ENCODE measurements at places on chromosomes 4 and X.
A peak's percentile ranks its signal among the peaks of the same experiment; 100 is the strongest.

GRCh38 chr4:76087007-76087769 lies 12.7 kb downstream of the ART3 start:
- peak; percentile 82 for DNase-seq

GRCh38 chr4:6229671-6230501 lies 29.5 kb upstream of the JAKMIP1 start:
- no peak for DNase-seq

DNA sequence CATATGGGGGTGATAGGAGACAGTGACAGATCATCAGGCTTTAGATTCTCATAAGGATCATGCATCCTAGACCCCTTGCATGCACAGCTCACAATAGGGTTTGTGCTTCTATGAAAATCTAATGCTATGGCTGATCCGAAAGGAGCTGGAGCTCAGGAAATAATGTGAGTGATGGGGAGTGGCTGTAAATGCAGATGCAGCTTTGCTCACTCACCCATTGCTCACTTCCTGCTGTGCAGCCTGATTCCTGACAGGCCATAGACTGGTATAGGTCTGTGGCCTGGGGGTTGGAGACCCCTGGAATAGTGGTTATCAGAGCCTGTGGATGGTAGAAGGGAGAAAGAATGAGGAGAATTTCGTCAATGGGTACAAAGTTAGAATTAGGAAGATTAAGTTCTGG lies 2751.1 kb downstream of the ARAP2 start:
- DNase-seq: no peak

DNA sequence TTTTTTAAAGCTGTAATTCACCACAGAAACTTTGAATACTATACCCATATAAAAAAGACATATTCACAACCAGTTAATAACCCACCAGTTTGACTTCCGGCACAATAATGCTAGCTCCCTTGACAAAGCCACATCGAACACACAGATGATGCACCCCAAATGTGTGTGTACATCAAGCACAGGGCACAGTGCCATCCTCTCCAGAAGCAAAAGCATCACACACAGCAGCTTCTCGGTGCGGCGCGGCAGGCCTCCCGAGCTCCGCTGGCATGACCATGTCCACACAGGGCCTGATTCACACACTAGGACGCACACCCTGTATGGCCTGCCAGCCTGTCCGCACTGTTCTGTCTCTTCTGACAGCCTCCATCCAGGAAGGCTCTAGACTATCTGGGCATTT lies 88.0 kb downstream of the LEF1 start:
- DNase-seq: no peak

GRCh38 chr4:183797445-183798300 lies 107.4 kb upstream of the STOX2 start:
- DNase-seq: no peak

DNA sequence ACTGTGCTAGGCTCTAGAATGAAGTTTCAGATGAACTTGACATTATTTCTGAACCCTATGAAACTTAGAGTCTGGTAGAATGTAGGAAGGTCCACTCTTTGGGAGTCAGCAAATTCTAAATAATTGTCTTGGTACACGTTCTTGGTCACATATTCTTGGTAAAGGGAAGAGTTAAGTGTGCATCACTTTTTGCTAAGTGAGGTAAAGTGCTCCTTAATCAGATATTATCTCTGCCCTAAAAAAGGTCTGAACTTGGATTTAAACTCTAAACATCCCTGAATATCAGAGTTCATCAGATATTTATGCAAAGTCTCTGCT lies 7.2 kb downstream of the OCIAD2 start:
- no peak for DNase-seq

- DNase-seq: no peak
Observed at GRCh38 chr4:54568184-54568583, 89.6 kb upstream of the KIT start.

DNA sequence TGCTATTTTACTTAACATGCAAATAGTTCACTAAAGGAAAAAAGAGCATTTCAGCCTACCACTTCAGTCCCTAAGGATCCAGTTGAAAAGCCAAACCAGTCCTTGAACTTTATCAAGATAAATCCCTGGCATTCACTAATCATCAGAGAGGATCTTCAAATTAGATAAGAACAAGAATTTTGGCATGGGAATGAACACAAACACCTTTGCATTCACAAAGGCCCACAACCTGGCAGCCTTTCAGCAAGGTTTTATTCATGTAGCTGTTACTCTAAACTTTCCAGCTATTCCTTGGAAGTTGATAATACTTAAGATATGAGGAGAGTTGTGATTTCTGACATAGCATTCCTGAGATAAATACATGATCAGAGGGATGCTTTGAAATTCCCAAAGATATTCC lies 193.4 kb downstream of the LRBA start:
- DNase-seq: no peak

DNA sequence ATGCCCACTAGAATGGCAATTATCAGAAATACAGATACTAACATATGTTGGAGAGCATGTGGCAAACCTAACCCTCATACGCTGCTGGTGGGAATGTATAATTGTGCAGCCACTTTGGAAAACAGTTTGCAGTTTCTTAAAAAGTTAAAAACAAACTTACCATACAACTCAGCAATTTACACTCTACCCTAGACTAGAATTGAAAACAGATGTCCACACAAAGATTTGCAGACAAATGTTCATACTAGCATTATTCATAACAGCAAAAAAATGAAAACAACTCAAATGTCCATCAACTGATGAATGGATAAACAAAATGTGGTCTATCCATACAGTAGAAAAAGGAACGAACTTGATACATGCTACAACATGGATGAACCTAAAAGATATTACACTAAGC lies 64.4 kb downstream of the SLC9A7 start:
- DNase-seq: no peak

DNA sequence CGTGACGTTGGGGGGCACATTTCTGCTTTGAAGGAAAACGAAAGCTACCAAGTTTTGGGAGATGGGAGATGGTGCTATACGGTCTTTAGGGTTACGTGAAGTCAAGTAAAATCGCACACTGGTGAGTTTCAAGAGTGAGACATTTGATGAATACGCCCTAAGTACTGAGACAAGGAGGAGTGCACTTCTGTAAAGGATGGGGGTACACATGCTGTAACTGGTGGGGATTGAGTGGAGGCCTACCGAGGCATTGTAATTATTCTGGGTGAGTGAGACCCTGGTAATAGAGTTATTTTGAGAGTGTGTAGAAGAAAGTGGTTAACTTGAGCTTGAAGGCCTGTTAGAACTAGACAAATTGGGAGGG lies 536 bp downstream of the SH3BGRL start:
- no peak for DNase-seq

- DNase-seq: no peak
Observed at GRCh38 chrX:123807835-123808416, 51.9 kb upstream of the XIAP start.

- no peak for DNase-seq
Observed at GRCh38 chr4:54954656-54955388, 170.6 kb downstream of the KDR start.

DNA sequence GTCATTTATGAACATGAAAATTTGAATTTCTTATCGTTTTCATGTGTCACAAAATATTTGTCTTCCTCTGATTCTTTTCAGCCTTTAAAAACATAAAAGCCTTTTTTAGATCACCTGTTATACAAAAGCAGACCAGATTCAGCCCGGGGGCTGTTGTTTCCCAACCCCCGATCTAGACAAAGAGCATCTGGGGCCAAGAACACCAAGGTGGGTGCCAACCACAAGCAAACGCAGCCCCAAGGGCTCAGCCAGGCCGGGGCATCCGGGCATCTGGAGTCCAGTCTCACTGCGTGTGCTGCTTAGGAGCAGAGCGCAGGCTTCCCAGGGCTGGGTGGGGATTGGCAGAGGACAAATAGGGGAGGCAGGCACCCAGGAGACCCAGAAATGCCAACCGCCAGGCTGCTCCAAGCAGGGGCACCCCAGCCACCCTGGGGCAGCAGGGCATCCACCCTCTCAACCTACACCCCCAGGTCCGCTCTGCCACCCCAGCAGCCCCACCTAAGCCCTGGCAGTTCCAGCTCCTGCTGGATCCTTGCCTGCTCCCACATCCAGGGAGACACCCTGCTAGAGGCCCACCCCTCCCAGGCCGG lies 78.0 kb downstream of the HMX1 start:
- no peak for DNase-seq

GRCh38 chr4:21102667-21103066 lies 402.4 kb downstream of the PACRGL start:
- no peak for DNase-seq

- no peak for DNase-seq
Observed at GRCh38 chrX:2898846-2899512, 30.2 kb downstream of the ARSD start.

GRCh38 chrX:39874202-39874816 lies 223.4 kb downstream of the BCOR start:
- no peak for DNase-seq

GRCh38 chrX:68375803-68376202 lies 57.5 kb downstream of the OPHN1 start:
- DNase-seq: no peak

DNA sequence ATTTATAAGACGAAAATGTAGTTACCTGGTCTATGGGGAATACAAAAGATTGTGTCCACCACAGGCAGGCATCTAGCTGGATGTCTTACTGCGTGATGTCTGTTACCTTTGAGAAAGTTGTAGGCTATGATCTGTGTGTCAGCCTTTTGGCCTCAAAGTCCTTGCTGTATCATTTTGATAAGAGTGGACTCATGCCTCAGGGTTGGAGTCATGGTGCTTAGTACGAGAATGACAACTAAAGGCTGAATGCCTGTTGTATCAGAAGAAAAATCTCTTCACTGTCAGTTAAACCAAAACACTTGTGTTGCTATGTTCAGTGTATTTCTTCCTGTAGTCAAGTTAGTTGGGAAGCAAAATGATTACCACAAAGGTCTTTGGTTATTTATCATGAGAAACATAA lies 226.2 kb downstream of the ARHGAP10 start:
- DNase-seq: peak; percentile 15

DNA sequence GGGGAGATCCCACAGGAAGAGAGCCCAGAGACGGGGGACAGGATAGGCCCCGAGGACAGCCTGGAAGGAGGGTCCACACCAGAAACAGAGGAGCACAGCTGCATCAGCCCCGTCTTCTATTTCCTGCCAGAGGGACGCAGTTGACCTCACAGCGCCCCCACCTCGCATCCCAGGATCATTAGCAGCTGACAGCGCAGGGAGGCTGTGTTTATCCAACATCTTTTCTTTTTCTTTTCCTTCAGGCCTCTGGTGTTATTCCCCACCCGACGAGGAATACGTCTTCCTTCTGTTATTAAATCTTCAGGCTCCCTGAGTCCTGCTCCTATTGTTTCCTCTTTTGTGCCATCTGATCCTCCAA lies 75.4 kb downstream of the DCHS2 start:
- no peak for DNase-seq

DNA sequence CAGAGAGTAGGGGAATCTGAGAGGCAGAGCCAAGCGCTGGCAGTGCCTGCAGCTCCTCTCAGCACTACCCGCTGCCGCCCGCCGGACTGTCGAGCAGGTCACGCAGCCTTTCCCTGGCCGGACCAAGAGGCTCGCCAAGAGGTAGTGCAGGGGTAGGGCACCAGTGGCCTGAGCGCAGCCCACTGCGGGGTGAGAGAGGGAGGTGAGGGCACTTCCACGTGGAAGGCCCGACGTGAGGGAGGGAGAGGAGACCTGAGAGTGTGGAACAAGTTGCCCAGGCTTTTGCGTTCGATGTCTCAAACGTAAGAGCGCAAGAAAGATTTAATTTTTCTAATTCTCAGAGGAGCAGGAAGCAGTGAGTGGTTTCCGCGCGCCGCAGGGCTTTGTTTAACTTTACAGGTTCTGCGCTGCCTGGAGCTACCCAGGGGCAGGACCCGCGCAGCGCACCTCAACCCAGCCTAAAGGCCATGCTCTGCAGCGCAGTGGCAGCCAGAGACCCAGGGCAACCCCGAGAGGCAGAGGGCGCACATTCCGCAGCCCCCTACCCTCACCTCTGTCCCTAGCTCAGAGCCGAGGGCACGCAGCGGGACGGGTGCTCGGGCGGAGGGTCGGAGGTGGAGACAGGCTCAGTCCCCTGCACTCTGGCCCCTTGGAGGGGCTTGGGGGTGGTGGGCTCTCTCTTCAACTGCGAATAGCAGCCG lies 14.9 kb downstream of the ARHGAP36 start:
- no peak for DNase-seq

- DNase-seq: no peak
Observed at GRCh38 chr4:17188547-17189400, 290.3 kb upstream of the LDB2 start.

DNA sequence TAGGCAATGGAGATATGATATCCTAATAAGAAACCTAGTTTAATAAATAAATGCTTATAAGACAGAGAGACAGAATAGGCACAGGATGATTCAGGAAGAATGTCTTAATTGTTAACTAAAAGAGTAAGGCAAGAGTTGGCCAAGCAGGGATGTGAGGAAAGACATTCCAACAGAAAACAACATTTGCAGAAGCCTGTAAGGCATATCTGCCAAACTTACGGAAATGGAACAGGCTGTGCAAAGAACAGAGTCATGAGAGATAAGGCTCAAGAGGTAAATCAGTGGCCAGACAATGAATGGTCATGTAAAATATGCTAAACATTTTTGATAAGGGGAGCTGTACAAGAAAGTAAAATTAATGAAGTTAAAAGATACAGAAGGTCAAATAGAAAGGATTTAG lies 134.9 kb downstream of the KCTD8 start:
- DNase-seq: no peak

- no peak for DNase-seq
Observed at GRCh38 chr4:24971192-24971591, 58.4 kb upstream of the CCDC149 start.

- no peak for DNase-seq
Observed at GRCh38 chrX:130851569-130851968, 51.4 kb downstream of the ENOX2 start.

- no peak for DNase-seq
Observed at GRCh38 chr4:158760866-158761265, 8.0 kb upstream of the FNIP2 start.

- DNase-seq: peak; percentile 31
Observed at GRCh38 chr4:55444827-55445226, 49.1 kb downstream of the TMEM165 start.

- no peak for DNase-seq
Observed at GRCh38 chrX:1582686-1583437, 8.5 kb upstream of the AKAP17A start.

- DNase-seq: no peak
Observed at GRCh38 chr4:174358829-174359228, 75.1 kb downstream of the CEP44 start.

GRCh38 chr4:56731857-56732256 lies 50.8 kb upstream of the HOPX start:
- no peak for DNase-seq

GRCh38 chr4:85498068-85498733 lies 23.3 kb downstream of the ARHGAP24 start:
- no peak for DNase-seq

DNA sequence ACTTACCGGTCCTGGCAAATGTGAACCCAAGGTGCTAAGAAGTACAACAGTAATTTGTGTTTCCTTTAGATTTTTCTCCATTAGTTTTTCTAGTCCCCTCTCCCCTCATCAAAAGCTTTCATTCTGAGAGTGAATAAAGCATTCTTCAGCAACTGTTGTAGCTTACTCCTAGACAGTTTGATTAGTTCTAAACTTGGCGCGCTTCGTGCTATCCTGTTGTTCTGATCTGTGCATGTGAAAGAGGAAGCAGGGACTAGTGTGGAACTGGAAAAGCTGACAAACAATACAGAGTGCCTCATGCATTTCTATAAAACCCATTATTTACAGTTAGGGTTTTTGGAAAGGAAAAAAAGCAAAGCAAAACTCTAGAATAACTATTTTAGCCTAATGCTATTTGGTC lies 556.9 kb upstream of the SLIT2 start:
- no peak for DNase-seq

- no peak for DNase-seq
Observed at GRCh38 chr4:180840142-180840541, 1403.1 kb upstream of the TENM3 start.
